ENCODE measurements at places on chromosomes 7 and 10.

DNA sequence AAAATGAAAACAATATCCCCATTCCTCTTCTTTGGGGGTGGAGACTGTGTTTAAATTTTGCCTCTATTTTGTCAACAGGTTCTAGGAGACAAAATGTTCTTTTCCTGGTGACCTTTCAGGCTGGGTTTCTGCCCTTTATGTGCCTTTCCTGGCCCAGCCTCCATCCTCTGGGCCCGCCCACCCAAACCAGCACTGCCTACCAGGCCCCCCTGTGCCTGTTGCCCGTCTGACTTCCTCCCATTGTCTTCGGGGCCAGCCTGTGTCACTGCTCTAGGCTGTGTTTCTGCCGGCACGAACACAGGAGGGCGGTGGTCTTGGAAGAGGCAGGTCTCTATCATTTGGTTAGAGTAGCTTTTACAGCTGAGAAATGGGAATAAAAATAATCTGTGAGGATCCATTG lies 13.9 kb downstream of the TSPAN14 start:
- DNase-seq, result no peak

DNA sequence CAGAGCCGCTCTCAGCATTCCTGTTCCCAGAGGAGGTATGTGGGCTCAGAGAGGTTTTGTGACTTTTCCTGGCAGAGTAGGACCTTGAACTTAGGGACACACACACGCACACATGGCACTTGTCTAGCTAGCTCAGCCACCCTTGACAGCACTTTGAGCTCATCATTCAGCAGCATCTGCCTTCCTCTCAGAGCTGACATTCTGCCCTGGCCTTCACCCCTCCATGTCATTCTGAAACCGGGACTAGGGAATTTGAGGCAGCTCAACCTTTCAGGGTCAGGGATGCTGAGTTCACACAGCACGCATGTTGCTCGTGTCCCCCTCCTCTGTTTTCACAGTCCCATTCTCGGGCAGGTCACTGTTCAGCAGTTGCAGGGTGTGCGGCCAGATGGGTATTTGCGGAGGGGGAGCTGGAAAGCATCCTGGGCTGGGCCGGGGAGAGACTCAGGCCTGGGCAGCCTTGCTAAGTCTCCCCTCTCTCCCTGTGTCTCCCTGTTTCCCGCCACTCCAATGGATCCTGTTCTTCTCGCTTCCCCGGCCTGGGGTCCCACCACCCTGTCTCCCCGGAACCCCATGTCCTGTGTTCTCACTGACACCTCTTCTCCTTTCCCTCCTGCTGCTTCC lies 78.0 kb downstream of the COL13A1 start:
- DNase-seq, result no peak

GRCh38 chr10:70761031-70761601 lies 24.1 kb downstream of the TBATA start:
- no peak for DNase-seq

GRCh38 chr7:3650844-3651243 lies 349.8 kb downstream of the SDK1 start:
- no peak for DNase-seq

DNA sequence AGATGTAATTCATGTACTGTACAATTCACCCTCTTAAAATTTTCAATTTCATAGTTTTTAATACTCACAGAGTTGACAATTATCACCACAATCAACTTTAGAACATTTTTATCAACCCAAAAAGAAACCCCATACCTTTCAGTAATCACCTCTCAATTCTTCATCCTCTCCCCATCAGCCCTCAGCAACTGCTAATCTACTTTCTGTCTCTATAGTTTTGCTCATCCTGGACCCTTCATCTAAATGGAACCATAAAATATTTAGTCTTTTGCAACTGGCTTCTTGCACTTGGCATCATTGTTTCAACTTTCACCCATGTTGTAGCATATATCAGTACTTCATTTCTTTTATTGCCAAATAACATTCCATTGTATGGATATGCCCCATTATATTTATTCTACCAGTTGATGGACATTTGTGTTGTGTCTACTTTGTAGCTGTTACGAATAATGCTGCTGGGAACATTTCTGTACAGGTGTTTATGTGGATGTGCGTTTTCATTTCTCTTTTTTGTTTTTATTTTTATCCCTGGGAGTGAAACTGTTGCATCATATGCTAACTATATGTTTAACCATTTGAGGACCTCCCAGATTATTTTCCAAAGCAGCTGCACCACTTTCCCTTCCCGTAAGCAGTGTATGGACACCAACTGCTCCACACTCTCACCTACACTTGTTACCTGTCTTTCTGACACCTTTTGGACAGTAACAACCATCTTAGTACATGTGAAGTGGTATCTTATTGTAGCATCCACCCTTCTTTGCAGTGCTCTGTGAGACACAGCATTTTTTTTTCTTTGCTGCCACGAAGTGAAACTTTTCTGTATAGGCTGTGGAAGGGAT lies 65.4 kb upstream of the APBB1IP start:
- no peak for DNase-seq

DNA sequence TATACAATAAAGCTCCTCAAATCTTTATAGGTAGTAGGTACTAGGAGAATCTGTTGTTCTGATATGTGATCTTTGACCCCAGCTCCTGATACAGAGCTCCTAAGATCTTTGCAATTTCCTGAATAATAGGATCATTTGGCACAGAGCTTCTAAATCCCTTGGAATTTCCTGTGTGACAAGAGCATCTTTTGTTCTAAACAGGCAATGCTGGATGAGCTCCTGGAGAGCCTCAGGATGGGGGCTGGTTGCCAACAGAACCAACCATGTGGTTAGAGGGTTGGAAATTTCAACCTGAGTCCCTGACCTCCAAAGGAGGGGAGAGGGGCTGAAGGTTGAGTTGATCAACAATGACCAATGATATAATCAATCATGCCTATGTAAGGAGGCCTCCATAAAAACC lies 629.0 kb downstream of the CCSER2 start:
- DNase-seq, result no peak

DNA sequence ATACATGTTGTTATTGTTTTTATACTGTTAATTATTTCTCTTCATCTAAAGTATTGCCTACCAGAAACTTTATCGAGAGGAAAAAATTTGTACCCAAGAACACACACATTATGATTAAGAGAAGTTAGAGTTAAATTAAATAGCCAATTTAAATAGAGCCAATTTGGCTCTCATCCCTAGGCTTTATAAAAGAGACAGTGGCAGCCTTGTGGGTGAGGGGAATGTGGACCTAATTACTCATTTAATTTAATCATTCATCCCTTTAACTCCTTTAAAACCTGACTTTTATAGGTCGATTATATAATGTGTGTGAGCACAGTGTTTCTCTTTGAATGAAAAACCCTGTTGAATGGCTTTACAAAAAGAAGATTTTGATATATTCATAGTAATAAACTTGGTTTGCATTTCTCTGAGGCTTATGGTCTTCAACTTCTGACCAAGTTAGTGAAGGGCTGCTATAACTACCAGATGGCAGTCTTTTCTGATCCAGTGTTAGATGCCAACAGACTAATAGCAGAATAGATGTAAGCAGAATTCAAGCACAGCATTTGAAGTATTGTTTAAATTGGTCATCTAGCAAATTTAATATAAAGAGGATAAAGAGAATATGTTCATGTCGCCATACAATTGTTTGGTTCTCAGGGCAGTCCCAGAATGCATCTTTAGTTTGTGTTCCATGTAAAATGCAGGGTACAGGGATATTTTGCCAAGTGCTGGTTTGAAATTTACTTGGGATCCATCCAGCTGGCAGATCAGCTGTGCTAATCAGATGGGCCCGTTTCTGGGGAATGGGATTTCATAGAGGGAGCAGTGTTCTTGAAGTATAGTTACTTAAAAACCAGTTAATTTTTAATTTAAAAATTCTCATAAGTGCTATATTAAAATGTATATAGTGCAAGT lies 25.3 kb downstream of the ADD3 start:
- no peak for DNase-seq

GRCh38 chr7:157499121-157499834 lies 162.5 kb downstream of the DNAJB6 start:
- DNase-seq, result no peak

DNA sequence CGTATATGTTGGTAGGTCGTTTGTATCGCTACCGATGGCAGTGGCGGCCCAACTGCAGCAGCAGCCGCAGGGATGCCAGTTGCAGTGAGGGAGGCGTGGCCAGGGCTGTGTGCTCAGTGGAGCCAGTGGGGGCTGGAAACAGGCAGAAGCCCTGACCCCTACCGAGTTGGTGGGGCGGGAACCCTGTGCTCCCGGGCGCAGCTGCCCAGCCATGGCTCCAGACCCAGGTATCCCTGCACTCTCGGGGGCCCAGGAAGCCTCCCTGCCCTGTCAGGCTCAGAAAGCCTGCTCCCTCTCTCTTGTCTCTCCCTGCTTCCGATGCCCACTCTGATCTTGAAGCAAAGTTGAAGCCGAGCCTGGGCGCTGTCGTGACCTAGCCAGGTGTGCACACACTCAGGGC lies 78.6 kb upstream of the ITGB1 start:
- no peak for DNase-seq

DNA sequence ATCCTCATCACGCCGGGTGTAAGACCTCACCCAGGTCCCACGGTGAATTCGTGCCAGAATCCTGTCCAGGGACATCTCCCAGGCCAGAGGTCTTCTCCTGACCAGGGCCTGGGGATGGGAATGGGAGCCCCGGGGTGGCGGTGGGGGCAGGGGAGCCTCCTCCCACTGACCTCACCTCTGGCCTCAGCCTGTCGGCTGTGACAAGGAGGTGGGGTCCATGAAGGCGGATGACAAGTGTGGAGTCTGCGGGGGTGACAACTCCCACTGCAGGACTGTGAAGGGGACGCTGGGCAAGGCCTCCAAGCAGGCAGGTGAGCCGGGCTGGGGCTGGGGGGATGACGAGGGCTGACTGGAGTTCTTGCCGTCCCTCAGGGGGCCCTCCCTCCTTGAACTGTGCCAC lies 41.3 kb downstream of the TBATA start:
- DNase-seq, result no peak

DNA sequence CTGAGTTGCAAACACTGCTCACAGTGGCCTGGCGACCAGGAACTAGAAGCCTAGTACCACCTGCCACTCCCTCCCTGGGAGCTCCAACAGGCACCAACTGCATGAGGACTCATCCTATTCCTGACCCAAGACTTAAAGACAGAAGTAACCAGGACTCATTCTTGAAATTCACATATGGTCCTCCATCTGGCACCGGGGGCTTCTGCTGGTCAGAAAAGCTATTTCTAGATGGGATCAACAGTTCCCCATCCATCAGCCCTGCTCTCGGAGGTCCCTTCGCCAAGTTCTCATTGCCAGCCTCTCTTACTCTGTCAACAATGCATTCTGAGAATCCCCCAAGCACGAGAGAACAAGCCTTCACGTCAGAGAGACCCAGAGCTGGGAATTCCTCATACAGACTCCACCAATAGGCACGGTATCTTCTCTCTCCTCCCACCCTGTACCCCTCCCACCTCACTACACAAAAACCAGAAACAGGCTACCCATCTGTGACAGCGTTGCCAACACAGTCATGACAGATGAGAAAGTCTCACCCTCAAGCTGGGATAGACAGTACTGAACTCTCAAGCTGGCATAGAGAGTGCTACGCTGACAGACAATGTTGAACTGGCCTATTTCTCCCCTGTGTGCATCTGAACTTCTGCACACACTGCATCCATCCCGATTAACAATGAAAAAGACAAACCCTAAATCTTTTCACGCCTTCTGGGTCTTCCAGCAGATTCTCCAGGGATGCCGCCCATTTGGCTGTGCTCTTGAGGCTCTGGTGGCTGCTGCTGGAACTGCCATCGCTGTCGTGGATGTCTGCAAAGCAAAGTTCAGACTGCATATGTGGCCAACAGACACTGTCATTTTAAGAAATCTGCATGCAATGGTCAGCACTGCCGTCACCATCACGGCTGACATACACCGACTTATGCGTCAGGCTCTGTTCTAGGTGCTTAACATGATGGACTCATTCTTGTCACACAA lies 15.6 kb downstream of the RGS10 start:
- DNase-seq, result no peak

GRCh38 chr7:70416347-70416985 lies 715.5 kb upstream of the GALNT17 start:
- no peak for DNase-seq

DNA sequence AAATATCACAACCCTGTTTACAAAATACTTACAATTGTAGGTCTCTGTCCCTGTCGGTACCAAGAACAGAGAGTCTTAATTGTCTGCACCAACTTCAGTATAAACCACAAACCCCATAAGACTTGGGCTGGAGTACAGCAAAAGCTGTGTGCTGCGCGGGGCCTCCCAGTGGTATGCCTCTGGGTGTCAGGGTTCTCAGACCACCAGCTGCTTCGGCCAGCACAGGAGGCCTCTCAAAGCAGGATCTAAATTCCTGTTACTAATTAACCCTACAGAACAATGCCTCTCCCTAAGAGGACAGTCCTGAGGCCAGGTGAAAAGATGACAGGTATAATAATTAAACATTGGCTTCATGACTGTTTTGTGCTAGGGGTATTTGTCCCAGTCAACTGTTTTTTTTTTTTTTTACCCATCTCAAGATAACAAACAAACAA lies 957 bp upstream of the SVIL start:
- no peak for DNase-seq

DNA sequence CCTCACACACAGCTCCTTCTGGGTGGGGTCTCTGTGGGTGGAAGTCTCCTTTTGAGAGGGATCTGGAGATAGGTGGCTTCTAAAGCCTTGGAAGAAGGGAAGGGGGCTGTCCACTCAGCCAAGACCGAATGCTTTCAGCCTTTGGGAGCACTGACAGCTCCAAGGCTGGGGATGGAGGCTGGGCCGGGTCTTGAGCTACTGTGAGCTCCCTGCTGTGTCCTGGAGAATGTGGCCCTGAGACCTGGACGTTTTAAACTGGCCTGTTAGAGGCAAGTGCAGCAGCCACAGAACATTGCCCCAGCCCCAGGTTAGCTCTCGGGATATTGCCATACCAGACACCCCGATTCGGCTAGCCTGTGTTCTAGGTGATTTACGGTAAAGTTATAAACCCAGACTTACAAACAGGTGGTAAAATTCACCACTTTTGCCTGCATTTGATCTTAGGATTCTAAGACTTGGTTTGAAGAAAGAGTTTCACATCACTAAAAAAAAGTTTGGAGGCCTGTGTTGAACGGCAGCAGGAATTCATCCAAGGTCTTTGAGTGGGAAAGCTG lies 548.5 kb upstream of the FOXK1 start:
- DNase-seq, result no peak

- DNase-seq, result no peak
Measured at GRCh38 chr7:22934473-22935065, 79.4 kb downstream of the HYCC1 start.

DNA sequence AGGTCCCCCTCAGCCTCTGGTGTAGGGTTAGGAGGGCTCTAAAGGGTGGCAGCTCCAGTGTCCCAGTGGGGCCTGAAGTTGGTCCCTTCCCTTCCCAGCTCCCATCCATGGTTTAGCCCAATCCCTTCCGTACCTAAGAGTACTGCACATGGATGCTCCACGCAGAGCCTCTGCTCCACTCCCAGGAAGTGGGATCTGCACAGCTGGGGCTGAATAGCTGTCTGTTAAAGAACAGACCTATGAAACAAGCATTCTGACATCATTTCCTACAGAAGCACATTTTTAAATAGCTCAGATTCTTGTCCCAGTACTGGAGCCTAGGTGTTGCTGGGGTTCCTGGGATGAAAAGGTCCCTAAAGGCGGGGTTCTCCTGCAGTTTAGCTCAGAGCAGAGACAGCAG lies 135.9 kb downstream of the ZMYND11 start:
- no peak for DNase-seq

GRCh38 chr10:129233351-129234148 lies 233.5 kb upstream of the MGMT start:
- DNase-seq, result no peak

- DNase-seq, result no peak
Measured at GRCh38 chr7:158133515-158134271, 453.9 kb downstream of the PTPRN2 start.

Data from NCI-H1417 treated with DMSO at 0.1 percent for 48 hours (cell line).